Ascending aorta (tissue), 2 donors: ENCODE measurements at places on chromosomes 13 and 19. TPM values are rescaled to one million over a fixed set of nuclear protein-coding genes. Genes with fewer than 3 reads are reported as not detected.
A peak's percentile ranks its signal among the peaks of the same experiment; 100 is the strongest.

Gene MEIOSIN
- not detected for total RNA-seq

Gene ITGBL1
- 47.1 TPM for total RNA-seq

Gene ZFP28
- 20.1 TPM for total RNA-seq

Gene ACTMAP
- 8.3 TPM for total RNA-seq

Gene LRRC8E
- not detected for total RNA-seq

Gene TMEM91
- 14.2 TPM for total RNA-seq

Gene GGN
- total RNA-seq = 46.9 TPM

DNA sequence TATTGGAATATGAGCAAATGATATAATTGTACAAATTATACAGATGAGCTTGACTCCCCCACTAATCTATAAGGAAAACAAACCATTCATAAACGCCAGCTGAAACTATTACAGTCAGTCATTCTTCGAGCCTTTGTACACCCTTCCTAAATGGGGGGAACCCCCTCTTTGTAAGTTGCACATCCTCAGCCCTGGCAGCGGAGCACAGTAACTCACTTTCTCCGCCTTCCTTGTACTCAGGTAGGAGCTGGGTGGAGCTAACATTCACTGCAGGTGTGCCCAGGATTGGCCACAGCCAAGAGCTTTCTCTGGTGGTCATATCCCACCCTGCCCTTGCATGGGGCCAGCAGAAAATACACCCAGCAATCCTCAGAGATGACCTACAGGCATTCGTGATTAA, 28.6 kb downstream of the PIN1 start:
- no peak for DNase-seq
- no peaks in the 10 kb centered on the region for H3K27me3 ChIP-seq
- no peak overlapping the region for H3K4me3 ChIP-seq
- no peaks in the 10 kb centered on the region for H3K4me1 ChIP-seq

- no peak overlapping the region for H3K27ac ChIP-seq
- H3K4me3 ChIP-seq = no peak overlapping the region
- peaks cover 78% of the 10 kb centered on the region for H3K36me3 ChIP-seq
- H3K4me1 ChIP-seq = no peaks in the 10 kb centered on the region
These were observed 30.3 kb downstream of the DHX34 start for GRCh38 chr19:47379381-47379938.

- no peak overlapping the region for H3K4me3 ChIP-seq
- H3K36me3 ChIP-seq = no peaks in the 10 kb centered on the region
- H3K27ac ChIP-seq = no peak overlapping the region
- no peaks in the 10 kb centered on the region for H3K27me3 ChIP-seq
These were observed 130.1 kb downstream of the SLITRK1 start for GRCh38 chr13:83752141-83752540.

GRCh38 chr19:6632002-6632621, 37.8 kb downstream of the TNFSF14 start:
- H3K36me3 ChIP-seq = no peaks in the 10 kb centered on the region
- no peaks in the 10 kb centered on the region for H3K4me1 ChIP-seq
- no peaks in the 10 kb centered on the region for H3K27me3 ChIP-seq
- DNase-seq = peak; percentile 84

DNA sequence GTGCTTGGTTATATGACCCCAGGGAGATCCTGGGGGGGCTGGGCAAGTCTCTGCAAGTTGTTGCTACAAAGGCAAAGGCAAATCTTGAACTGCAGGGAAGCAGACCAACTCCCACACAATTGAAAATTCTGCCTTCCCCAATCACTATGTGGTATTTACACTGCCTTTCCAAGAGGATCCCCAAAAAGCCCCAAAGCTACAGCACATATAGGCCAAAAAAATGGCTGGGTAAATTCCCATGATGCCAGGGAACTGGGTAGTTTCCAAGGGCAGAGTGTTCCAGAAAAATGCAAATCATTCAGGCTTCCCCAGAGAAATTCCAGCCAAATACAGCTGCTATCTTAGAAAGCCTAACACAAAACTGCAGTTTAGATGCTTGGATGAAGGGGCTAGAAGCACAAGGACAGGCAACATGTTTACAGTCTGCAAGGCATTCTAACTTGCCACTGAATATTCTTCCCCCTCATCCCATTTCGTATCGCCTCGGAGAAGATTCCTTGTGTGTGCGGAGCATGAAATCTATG, 6.2 kb downstream of the FOXO1 start:
- peak overlapping the region; percentile 2 for H3K4me3 ChIP-seq
- no peak for DNase-seq
- no peaks in the 10 kb centered on the region for H3K4me1 ChIP-seq
- H3K27me3 ChIP-seq = no peaks in the 10 kb centered on the region
- H3K27ac ChIP-seq = no peak overlapping the region
- H3K36me3 ChIP-seq = no peaks in the 10 kb centered on the region

GRCh38 chr19:1999856-2000515, 15.5 kb downstream of the BTBD2 start:
- H3K4me3 ChIP-seq = no peak overlapping the region
- H3K27ac ChIP-seq = no peak overlapping the region
- no peaks in the 10 kb centered on the region for H3K4me1 ChIP-seq
- no peaks in the 10 kb centered on the region for H3K27me3 ChIP-seq

DNA sequence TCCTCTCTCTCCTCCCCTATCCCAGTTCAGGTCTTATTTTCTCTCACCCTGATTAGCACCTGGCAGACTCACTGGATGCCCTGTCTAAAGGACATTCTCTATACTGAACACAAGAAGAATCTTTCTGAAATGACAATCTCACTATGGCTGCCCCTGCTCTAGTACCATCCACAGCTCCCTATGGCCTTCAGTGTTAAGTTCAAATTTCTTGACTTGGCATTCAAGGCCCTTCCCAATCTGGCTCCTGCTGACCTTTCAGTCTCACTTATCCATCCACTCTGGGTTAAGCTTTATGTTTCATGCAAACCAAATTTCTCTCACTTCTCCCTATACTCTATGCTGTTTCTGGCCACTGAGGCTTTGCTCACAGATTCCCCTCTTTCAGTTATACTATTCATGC, 34.2 kb downstream of the MBD3L1 start:
- no peak for DNase-seq
- H3K27ac ChIP-seq = no peak overlapping the region
- H3K4me3 ChIP-seq = no peak overlapping the region
- no peaks in the 10 kb centered on the region for H3K27me3 ChIP-seq

DNA sequence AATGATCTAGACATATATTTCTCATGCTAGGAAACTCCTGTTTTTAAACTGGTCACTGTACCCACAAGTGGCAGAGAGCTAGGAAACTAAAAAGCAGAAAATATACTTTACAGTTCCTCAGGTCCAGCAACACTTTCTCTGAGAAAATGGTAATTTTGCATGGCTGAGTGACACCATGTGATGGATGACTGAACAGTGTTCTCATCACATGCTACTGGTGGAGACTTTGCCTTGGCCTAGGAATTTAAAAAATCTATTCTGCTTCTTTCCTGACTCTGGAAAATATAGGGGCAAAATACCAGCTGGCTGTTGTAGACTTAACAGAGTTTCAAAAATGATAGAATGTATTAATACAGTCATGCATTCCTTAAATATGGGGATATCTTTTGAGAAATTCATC, 50.0 kb downstream of the LATS2 start:
- no peaks in the 10 kb centered on the region for H3K27me3 ChIP-seq
- no peaks in the 10 kb centered on the region for H3K36me3 ChIP-seq
- no peak overlapping the region for H3K27ac ChIP-seq
- no peak overlapping the region for H3K4me3 ChIP-seq
- H3K4me1 ChIP-seq = peaks cover 61% of the 10 kb centered on the region

- no peak overlapping the region for H3K27ac ChIP-seq
- H3K4me1 ChIP-seq = no peaks in the 10 kb centered on the region
- H3K36me3 ChIP-seq = no peaks in the 10 kb centered on the region
- no peak for DNase-seq
These were observed 12.8 kb upstream of the SELENOW start for GRCh38 chr19:47765523-47766358.
